ENCODE measurements at places on chromosomes 2 and 18.

DNA sequence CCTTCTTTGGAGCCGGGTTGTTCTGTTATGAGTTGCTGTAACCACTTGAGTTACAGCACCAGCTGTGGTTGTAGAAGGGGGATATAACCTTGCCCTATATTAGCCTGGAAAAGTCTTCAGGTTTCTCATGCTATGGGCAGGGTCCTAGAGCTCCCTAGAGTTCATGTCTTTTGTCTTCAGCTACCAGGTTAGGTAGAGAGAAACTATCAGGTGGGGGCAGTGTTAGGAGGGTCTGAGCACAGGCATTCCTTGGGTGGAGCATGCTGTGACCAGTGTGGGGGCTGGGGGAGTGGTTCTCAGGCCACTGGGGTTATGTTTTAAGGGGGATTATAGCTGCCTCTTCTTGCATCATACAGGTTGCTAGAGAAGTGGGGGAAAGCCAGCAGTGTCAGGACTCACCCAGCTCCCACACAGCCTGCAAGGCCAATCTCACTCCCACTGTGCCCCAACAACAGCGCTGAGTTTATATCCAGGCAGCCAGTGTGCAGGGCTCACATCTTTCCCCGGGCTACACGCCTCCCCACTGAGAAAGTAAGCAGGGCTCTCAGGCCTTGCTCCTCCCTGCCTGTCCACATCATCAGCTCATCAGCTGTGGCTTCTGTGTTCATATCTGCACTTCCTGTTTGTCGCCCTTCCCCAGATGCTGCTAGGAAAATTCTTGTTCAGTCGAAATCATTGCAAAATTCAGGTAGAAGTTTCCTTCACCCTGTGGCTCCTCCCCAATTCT, 133.8 kb upstream of the NRXN1 start:
- no peak for DNase-seq

- DNase-seq = no peak
These were observed 707.4 kb upstream of the CDH2 start for GRCh38 chr18:28884304-28884703.

DNA sequence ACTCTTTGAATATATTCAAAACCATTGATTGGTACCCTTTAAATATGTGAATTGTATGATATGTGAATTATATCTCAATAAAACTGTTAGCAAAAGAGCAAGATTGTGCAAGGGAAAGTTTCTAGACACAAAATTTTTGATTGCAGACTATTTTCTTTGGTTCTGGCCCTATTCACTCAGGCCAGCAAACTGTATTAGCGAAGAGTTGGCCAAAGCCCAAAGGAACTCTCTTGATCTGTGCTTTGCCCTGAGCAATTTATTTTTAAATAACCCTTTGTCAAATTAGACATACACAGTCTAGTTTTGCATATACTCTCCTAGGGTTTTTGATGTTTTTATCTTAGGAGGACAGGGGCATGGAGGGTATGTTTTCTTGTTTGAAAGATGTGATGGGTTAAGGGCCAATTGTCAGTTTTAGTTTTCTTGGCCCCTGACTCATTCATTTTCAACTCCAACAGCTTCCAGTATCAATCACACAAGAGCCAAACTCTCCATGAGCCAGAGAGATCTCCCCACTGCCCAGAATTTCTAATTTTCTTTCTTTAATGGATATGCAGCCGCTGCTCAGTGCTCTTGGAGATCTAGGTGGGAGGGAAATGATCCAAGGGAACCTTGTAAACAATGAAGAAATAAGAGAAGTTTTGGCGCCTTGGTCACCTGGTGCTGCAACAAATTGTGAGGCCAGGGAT, 231.5 kb downstream of the SRBD1 start:
- no peak for DNase-seq

DNA sequence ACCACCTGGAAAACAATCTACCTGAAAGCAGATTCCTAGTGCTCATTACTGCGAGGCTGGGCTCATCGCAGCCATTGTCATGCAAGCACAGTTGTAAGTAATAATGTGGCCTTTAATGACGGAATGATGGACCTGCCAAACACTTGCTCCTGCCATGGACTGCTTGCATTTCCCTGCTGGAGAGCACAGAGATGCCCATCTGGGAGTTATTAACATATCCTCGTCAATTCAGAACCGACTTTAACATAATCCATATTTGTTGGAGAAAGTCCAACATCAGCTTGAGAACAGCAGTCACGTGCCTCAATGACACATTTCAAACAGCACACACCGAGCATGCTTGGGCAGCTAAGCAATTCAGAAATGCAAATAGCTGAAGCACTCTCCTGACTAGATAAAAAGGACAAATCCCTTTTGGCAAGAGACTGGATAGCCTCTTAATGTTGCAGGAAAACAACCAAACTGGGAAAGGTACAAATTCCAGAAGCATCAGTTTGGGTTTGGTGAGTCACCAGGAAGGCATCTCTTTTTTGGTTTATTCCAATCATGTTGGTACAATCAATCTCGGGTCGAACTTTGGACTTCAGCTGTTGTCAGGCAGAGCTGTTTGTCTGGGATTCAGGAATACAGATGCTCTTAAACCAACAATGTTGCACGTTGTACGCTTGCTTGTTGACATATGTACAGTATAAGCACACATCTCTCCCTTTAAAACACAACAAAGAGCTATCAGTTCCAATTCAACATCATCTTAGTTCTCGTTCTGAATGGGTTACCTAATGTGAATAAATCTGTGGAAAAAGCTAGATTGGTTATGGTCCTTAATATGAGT, 395.8 kb downstream of the LNPK start:
- no peak for DNase-seq
